DND-41 (cell line): ENCODE measurements at places on chromosomes 11 and 22.

DNA sequence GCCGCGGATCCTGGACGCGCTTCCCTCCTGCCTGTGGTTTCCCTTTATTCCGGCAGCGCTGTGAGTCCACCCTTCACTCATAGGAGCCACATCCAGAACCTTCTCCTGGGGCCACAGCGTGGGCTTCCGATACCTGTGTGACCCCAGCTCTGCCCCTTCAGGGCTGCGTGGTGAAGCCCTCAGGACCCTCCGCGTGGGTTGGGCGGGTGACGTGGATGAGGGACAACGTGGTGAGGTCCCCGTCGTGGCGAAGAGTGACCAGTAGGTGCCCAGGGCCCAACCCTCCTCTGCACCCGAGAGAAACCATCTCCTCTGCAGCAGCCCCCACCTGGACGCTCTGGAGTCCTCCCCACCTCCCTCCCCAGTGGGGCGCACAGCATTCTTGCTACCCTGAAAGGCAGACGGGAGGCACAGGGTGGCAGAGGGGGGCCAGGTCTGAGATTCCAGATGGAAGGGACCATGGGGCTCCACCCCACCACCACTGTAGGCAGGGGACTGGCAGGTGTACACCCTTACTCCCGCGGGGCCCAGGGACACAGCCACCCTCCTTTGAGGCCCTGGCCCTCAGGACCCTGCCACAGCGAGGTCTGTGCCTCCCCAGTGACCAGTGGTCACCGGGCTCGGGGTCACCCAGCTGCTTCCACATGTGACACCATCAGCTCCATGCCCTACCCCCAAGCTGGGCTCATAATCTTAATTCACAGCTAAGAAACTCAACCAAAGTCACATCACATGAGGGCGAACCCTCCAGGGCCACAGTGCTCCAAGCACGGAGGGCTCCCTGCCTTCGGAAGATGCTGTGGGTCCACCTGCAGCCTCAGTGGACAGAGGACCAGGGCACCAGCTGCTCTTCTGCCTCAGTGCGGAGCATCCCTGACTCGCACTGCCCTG is 3.4 kb upstream of the ZBED4 start:
- H3K27ac ChIP-seq, result no peak overlapping the region
- peaks cover 1% of the 10 kb centered on the region; the same call in 1 of the 2 replicates for H3K36me3 ChIP-seq
- no peaks in the 10 kb centered on the region for H3K27me3 ChIP-seq
- peaks cover 16% of the 10 kb centered on the region for H3K4me1 ChIP-seq
- no peak for DNase-seq

GRCh38 chr11:36300650-36301049 is 4.6 kb downstream of the PRR5L start:
- H3K4me1 ChIP-seq, result no peaks in the 10 kb centered on the region
- no peak overlapping the region for H3K27ac ChIP-seq
- H3K4me3 ChIP-seq, result no peak overlapping the region
- no peak for DNase-seq
- peaks cover 15% of the 10 kb centered on the region for H3K27me3 ChIP-seq

DNA sequence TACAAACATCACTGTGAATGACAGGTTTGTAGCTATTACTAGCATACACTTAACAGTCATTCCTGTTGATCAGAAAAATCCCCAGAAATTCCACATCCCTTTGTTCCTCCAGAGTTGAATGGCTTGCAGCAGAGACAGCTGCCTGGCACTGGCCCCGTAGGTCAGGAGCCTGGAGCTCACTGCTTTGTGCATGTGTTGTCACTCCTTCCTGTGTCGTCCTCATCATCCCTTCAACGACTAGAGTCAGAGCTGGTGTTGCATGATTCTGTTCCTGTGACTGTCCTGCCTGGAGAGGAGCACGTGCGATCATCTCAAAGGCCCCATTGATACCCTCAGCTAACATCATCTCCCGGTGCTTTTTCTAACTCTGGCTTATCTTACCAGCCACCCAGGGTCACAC is 58.3 kb downstream of the LDLRAD3 start:
- no peak for DNase-seq
- H3K36me3 ChIP-seq, result no peaks in the 10 kb centered on the region
- no peak overlapping the region for H3K27ac ChIP-seq
- H3K4me1 ChIP-seq, result no peaks in the 10 kb centered on the region

GRCh38 chr11:17629113-17629512 is 82.1 kb downstream of the OTOG start:
- no peak for DNase-seq
- no peaks in the 10 kb centered on the region for H3K36me3 ChIP-seq
- no peaks in the 10 kb centered on the region for H3K4me1 ChIP-seq
- no peak overlapping the region for H3K27ac ChIP-seq
- no peak overlapping the region for H3K4me3 ChIP-seq
- H3K27me3 ChIP-seq, result peaks cover 5% of the 10 kb centered on the region

DNA sequence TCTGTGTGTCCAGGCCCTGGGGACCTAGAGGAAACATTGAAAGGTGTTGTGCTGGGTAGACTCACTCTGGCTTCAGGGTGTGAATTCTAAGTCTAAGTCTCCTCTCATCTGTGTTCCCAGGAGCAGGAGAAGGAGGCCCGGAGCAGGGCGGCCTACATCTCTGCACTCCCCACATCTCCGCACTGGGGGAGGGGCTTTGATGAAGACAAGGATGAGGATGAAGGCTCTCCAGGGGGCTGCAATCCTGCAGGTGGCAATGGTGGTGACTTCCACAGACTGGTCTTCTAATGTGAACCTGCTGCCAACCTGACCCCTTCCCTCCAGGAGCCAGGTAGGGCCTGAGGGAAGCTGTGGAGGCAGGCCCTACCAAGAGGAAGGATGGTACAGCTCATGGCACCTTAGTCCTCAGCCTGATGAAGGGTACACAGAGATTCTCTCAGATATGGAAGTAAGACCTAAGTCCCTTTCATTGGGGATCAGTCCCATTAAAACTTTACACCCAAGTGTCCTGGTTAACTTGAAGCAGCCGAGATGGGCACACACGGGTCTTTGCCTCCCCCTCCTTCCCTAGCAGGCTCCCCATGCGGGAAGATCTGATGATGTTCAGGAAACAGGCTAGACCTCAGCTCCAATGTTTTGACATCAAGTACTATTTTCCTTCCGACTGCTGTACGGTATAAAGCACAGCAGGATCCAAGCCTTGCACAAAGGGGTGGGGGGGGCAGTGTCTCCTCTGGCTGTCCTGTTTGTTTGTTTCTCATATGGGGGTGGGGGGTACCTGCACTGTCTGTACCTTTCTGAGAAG is 25.0 kb downstream of the USP35 start:
- H3K27ac ChIP-seq, result peak overlapping the region; percentile 36
- no peaks in the 10 kb centered on the region for H3K27me3 ChIP-seq
- H3K4me1 ChIP-seq, result peaks cover 20% of the 10 kb centered on the region
- no peak for DNase-seq
- no peak overlapping the region for H3K4me3 ChIP-seq

GRCh38 chr22:28798810-28799605 is 1.4 kb downstream of the XBP1 start:
- peaks cover 68% of the 10 kb centered on the region for H3K4me1 ChIP-seq
- H3K27ac ChIP-seq, result peak overlapping the region; percentile 99
- peaks cover 61% of the 10 kb centered on the region for H3K36me3 ChIP-seq
- DNase-seq, result peak; percentile 50

DNA sequence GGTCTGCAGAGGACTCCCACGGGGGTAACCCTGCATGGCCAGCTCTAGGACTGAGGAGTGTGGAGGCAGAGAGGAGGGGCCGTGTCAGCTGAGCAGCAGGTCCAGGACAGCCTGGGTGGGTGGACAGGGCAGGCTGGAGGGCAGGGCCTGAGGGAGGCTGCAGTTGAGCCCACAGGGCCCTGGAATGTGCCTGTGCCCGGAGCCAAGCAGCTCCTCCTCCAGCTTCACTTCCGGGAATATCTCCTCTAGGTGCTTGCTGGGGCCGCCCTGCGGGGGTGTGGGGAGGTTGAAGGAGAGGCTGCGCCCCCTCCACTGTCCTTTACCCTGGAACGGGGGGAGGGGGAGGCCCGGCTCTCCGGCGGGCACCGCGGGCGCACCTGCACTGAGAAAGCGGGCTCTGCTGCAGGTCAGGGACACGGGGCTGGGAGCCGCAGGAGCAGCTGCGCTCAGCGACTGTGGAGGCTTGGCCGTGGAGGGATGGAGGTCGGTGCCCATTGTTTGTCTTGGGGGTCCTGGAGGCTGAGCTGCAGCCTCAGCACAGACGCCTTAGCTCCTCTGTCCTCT is 1293.2 kb downstream of the BRD1 start:
- H3K27ac ChIP-seq, result no peak overlapping the region
- no peak for DNase-seq
- no peak overlapping the region for H3K4me3 ChIP-seq

GRCh38 chr11:72441752-72442207 is 7.4 kb upstream of the CLPB start:
- H3K4me1 ChIP-seq, result no peaks in the 10 kb centered on the region
- H3K27ac ChIP-seq, result no peak overlapping the region
- no peaks in the 10 kb centered on the region for H3K36me3 ChIP-seq
- H3K27me3 ChIP-seq, result peaks cover 6% of the 10 kb centered on the region

DNA sequence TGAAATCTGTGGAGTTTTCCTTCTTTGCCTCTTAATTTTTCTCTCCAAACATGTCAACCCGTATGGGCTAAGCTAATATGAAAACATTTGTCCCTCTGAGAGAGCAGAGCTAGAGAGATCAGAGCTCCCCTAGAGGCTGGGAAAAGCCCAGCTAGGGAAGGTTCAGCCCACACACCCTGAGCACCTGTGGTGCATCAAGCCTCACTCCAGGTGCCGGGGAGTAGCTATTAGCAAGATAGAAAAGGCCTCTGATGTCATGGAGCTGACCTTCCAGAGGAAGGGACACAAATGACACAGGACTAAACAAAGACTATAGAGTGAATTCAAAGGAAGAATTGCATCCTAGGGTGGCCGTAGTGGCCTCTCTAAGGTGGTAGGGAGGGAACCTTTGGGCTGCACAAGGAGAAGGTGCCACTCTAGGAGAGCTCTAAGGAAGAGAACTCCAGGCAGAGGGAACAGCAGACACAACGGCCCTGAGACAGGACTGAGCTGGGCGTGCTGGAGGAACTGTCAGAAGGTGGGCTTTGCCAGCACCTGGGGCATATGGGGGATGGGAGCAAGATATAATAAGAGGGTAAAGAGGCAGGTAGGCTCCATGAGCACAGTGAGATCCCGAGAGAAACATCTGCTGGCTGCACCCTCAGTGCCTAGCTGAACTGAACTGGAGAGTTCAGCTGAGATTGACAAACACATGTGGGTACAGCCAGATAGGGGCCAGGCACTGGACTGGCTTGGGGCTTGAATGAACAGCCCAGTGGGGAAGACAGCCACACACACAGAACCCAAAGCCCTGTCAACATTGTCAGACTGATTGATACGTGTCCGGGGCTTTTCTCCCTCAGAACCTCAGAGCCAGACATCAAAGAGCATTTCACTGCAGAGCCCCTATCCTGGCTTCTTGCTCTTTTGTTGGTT is 65.5 kb upstream of the DRD2 start:
- H3K27ac ChIP-seq, result no peak overlapping the region
- H3K4me3 ChIP-seq, result no peak overlapping the region
- no peaks in the 10 kb centered on the region for H3K36me3 ChIP-seq

GRCh38 chr11:60984636-60985035 is 13.2 kb downstream of the CD6 start:
- no peaks in the 10 kb centered on the region for H3K4me1 ChIP-seq
- no peaks in the 10 kb centered on the region for H3K27me3 ChIP-seq
- H3K36me3 ChIP-seq, result no peaks in the 10 kb centered on the region
- no peak overlapping the region for H3K4me3 ChIP-seq
- no peak for DNase-seq
- H3K27ac ChIP-seq, result no peak overlapping the region
